ENCODE measurements at places on chromosomes 1 and 21.

DNA sequence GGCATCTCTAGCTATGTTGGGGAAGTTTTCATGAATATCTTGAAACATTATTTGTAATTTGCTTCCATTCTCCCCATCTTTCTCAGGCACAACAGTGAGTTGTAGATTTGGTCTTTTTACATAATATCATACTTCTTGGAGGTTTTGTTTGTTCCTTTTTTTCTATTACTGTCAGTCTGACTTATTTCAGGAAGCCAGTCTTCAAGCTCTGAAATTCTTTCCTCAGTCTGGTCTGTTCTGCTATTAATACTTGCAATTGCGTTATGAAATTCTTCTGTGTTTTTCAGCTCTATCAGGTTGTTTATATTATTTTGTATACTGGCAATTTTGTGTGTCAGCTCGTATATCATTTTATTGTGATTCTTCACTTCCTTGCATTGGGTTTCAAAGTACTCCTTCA, 424.6 kb upstream of the PTBP2 start:
- DNase-seq, result no peak

GRCh38 chr21:41559658-41560631, 52.0 kb upstream of the TMPRSS2 start:
- no peak for DNase-seq

DNA sequence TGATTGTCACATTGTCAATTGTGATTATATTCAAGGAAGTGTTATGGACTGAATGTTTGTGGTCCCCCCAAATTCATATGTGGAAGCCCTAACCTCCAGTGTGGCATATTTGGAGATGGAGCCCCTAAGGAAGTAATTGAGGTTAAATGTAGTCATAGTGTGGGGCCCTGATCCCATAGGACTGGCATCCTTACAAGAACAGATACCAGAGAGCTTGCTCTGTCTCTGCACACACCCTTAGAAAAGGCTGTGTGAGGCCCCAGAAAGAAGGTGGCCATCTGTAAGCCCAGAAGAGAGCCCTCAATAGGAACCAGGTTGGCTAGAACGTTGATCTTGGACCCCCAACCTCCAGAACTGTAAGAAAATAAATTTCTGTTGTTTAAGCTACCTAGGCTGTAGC, 28.1 kb downstream of the VANGL1 start:
- no peak for DNase-seq

- no peak for DNase-seq
Measured at GRCh38 chr1:47850451-47850850, 146.7 kb downstream of the TRABD2B start.

DNA sequence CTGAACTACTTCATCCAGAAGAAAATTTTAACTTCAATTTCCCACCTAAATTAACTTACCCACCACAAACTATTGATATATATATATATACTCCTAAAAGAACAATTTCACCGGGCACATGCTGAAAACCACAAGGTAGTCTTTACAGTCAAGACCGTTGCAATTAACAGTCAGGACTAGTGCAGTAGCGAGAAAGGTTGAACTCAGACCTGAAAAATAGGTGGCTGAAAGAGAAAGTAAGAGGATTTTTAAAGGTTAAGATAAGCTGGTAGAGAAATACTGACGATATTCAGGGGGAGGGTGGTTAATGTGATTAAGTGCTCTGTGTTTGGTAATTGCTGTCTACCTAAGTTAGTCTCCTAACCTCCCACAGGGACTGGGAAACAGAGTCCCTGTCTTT, 1153.5 kb upstream of the TMPRSS15 start:
- no peak for DNase-seq

DNA sequence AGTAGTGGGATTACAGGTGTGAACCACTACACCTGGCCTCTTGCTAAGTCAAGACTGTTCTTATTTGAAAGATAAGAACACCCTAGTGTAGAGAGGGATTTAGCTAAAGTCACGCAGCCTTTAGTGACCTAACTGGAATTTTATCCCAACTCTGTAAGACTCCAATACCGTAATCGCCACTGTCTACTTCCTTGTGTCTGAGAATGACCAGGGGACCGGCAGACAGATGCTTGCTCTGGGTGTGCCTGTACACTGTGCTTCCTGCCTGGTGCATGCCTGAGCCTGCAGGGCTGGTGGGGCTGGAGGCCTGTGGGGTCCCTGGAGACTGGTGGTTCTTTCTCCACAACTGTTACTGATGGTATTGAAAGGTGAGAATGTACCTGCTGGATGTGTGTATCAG, 15.3 kb downstream of the MFSD2A start:
- DNase-seq, result no peak

GRCh38 chr1:16727190-16728111, 12.9 kb upstream of the RNU1-4 start:
- no peak for DNase-seq

Data from stimulated activated CD4-positive, alpha-beta T cell treated with anti-CD3 and anti-CD28 coated beads, TNF-alpha, amount 100 ng/mL, for 1 hour (primary cell).